ENCODE measurements at places on chromosomes 13 and 19.

DNA sequence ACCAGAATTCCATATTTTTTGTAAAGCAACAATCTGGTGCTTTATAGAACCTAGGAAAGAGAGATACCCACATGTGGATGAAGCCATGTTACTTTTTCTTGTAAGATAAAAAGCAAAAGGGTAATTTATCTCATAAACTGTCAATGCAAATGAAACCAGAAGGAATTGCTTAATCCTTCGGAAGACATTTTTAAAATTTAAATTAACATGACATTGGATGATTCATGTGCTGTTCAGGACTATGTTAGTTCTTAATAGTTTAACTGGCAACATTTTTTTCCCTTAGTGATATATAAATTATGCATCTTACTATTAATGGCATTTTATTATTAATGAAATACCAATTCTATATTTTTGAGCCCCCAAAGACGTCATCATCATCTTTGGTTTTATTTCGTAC lies 25.8 kb upstream of the IGLON5 start:
- DNase-seq, result no peak

GRCh38 chr19:30873691-30874090 lies 475.5 kb downstream of the TSHZ3 start:
- no peak for DNase-seq

GRCh38 chr13:105342281-105342820 lies 1193.1 kb downstream of the EFNB2 start:
- no peak for DNase-seq

- DNase-seq, result no peak
Measured at GRCh38 chr19:11387162-11388034, 3.3 kb upstream of the EPOR start.

DNA sequence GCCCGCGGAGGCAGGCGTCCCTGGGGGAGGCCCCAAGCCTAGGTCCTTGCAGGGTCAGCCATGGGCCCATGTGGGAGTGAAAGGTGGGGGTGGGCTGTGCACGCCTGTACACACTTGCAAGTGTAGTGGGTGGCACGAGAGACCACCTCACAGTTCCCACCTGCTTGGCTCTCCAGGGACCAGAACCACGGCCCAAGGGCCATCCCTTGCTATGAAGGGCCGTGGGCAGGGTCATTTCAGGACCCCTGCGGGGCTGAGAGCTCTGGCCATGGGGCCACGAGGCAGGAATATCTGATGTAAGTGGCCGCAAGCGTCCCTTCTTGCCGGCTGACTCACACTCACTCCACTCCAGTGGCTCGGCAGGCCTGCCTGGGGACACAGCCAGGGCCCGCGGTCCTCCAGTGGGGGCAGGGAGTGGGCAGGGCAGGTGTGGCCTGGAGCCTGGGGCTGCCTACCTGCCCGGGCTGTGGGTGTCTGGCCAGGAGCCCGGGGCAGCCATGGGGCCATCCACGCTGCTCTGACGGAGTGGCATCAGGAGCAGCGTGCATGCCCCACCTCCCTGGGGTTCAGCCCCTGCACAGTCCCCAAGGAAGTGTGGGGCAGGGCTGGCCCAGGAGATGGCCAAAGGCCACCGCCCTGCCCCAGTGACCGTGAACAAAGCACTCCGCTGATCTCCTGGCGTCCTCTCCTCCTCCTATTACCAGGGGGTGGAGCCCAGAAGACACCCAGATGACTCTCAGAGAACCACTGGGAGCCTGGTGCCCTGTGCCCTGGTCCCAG lies 8.6 kb upstream of the MKNK2 start:
- DNase-seq, result no peak

- no peak for DNase-seq
Measured at GRCh38 chr19:10419646-10420443, 493 bp upstream of the PDE4A start.

DNA sequence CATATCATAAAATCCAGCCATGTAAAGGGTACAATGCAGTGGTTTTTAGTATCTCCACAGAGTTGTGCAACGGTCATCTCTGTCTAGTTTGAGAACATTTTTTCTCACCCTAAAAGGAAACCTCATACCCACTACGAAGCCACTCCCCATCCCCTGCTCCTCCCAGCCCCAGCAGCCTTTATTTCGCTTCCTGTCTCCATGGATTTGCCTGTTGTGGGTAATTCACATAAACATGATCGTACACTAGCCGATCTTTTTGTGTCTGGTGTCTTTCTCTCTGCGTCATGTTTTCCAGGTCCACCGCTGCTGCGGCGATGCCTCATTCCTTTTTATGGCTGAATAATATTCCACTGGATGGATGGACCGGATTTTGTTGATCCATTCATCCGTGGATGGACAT lies 28.6 kb downstream of the BICRA start:
- DNase-seq, result no peak

- no peak for DNase-seq
Measured at GRCh38 chr13:110407021-110407420, 99.9 kb downstream of the COL4A2 start.

- no peak for DNase-seq
Measured at GRCh38 chr19:46481947-46482346, 10.6 kb upstream of the PNMA8A start.

DNA sequence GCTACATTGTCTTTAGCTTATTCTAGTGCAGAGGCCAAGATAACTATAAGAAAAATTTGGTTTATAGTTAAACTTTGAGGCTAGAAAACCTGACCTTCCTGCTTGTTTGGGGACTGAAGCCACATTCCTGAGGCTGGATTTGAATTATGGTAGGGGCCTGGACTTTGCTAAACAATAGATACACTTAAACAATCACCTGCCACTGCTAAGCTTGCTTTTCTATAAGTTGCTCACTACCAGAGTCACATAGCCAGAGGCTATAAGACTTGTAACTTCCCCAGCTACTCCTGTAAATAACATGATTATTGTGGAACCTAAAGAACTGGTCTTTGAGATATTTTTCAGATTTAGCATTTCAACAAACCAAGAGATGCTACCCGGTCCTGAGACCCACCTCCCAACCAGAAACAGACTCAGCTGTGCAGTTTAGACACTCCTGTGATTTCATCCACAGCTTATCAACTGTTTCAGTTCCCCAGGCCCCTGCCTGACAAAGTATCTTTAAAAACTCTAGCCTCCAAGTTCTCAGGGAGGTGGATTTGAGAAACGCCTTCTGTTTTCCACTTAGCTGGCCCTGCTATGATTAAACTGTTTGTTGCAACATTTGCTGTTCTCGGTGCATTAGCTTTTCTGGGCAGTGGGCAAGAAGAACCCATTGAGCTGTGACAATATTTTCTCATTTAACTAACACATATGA lies 77.7 kb downstream of the MIPEP start:
- no peak for DNase-seq

DNA sequence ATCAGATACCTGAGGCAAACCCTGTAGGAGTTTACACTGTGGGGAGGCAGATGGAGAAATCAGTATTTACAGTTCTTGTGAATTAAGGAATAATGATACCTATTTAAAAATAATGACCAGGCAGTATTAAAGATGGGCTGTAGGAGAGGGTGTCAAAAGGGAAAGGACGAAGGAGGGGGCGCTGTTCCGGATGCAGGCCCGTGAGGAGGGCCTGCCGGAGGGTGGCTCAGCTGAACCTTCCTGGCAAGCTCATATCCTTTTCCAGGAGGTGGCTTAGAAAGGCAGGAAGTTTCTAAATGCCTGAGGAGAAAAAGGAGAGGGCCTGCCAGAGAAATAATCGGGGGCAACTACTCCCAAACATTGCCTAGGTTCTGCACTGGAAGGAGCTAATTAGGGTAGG lies 46.6 kb downstream of the MBNL2 start:
- DNase-seq, result no peak

DNA sequence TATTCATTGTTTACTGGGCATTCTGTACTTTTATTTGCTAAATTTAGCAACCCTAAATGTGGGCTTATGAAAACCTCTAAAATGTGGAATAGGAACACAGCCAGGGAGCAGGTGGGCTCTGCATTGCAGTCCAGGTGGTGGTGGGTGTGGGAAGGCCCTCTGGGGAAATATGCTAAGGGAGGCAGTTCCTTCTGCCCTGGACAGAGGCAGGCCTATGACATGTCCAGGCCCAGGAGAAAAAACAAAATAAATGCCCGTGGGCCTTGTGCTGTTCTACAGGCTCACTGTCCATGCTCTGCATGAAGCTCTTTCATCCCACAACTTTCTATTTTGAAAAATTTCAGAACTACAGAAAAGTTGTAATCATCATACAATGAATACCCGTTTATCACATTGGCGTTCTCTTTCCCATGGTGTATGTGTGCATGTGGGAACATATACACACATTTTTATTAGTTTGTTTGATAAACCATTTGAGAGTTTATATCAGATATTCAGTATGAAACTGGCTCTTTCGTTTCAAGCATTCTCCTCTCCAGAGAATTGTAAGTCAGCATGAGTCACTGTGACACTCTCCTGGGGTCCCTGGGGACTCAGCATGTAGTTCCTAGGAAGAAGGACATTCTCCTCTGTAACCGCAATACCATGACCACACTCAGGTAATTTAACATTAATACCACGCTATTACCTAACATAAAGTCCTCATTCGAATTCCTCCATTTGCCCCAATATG lies 505.3 kb downstream of the COG6 start:
- DNase-seq, result no peak

- DNase-seq, result peak; percentile 68
Measured at GRCh38 chr19:54266133-54266532, 9.1 kb upstream of the LILRB5 start.

DNA sequence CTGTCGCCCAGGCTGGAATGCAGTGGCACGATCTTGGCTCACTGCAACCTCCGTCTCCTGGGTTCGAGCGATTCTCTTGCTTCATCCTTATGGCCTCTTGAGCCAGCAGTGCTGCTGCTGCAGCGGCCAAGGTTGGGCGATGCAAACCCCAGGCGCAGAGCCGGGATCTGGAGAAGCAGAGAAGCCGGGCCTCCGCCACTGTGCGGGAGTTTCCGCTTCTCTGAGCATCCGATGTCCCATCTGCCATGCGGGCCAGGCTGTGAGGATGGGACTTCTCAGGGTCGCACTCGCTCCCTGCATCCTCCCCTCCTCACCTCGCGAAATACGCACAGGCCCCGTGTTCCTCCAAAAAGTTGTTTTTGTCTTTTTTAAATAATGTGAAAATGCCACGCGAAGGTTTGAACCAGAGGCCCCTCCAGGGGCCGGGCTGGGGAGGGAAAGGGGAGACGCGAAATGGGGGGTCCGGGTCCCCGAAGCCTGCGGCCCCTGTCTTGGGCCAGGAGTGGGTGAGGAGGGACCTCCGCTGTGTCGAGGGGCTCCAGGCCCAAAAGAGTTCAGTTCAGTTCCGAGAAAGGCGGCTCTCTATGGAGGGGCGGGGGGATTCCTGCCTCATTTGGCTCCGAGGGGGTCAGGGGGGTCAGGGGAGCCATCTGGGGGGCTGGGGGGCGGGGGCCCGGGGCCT lies 15.9 kb downstream of the CYTH2 start:
- no peak for DNase-seq

DNA sequence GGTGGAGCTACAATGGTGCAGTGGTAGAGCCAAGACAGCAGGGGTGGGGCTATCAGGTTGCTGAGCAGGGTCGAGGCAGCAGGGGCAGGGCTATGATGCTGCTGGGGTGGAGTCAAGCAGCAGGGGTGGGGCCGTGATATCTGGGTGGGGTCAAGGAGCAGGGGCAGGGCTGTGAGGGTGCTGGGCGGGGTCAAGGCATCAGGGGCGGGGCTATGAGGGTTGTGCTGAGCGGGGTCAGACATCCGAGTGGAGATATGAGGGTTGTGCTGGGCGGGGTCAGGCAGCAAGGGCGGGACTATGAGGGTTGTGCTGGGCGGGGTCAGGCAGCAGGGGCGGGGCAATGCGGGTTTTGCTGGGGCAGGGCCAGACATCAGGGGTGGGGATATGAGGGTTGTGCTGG lies 14.7 kb downstream of the HCN2 start:
- DNase-seq, result no peak

GRCh38 chr19:37994823-37995130 lies 87.8 kb downstream of the SIPA1L3 start:
- DNase-seq, result no peak

DNA sequence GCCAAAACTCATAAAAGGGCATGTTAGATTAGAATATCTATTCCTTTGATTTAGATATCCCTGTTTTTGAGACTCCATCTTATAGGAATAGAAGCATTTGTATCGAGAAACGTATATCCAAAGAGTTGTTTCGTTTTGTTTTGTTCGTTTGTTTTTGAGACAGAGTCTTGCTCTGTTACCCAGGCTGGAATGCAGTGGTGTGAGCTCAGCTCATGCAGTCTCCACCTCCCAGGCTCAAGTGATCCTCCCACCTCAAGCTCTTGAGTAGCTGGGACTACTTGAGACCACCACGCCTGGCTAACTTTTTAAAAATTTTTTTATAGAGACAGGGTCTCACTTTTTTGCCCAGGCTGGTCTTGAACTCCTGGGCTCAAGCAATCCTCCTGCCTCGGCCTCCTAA lies 26.6 kb upstream of the ZMYM5 start:
- no peak for DNase-seq

GRCh38 chr19:40632311-40633036 lies 31.3 kb downstream of the LTBP4 start:
- no peak for DNase-seq

- DNase-seq, result no peak
Measured at GRCh38 chr13:79678100-79678499, 197.1 kb downstream of the NDFIP2 start.

DNA sequence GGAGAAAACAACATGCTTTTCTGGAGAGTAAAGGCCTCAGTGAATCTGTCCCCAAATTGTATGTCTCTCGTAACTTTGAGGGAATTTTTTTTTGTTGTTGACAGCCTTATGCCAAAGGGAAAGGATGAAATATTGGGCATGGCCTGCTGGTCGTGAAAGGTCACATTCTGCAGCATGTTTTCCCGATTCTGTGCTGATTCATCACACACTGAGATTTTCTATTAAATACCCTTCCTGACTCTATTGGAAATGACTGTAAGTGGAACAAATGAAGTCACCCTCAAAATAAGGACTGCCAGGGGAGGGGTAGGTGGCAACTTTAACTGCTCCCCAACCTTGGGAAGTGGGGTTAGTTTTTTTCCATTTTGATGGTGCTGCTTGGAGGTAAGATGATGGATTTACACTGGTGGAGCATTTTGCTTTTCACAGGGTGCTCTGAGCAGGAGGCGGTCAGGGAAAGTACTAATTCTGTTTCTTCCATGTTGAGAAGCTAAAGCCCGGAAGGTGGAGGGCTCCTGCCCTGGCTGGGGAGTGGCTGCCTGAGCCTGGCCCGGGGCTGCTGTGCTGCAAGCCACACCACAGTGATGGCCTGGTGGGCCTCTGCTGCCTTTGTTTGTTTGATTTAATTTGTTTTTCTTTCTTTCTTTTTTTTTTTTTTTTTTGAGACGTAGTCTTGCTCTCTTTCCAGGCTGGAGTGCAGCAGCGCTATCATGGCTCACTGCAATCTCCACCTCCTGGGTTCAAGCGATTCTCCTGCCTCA lies 116.8 kb upstream of the SPATA13 start:
- no peak for DNase-seq

All from left forelimb (tissue), 1 donor.